Activated CD8-positive, alpha-beta memory T cell treated with anti-CD3 and anti-CD28 coated beads, Interleukin-2, amount 50 U/mL, for 4 hours (primary cell): ENCODE measurements at places on chromosomes 3 and 15.

DNA sequence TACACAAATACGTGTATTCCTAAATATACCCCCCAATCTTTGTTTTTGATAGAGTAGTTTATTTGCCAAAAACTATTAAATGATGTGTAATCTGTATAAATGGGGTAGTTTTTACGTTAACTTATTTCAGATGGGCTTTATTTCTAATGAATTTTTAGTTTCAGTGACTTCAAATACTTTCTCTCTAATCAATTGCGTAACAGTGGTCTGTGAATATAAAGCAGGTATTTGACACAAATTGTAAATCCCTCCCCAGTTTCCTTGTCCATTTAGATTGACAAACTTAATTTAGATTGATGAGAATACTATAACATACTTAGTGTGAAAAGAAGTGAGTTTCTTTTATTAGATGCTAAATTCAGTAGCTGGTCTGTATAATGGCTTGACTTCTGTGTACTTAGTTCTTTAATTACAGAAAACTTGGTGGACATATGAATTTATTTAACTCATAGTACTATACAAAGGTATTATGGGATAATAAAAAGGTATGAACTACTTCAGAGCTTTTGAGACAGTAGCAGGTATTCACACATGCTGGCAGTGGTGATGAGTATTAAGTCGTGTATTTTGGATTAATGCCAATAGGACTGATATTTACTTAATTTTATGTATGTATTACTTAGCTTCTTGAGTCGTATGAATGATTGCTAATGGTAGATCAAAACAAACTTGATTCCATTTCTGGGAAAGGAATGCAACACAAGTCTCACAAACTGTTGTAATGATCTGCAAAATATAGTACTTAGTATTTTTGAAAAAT, 81.6 kb downstream of the STT3B start:
- DNase-seq, result no peak

- DNase-seq, result no peak
These were observed 21.5 kb upstream of the KCNMB3 start for GRCh38 chr3:179272385-179272784.

DNA sequence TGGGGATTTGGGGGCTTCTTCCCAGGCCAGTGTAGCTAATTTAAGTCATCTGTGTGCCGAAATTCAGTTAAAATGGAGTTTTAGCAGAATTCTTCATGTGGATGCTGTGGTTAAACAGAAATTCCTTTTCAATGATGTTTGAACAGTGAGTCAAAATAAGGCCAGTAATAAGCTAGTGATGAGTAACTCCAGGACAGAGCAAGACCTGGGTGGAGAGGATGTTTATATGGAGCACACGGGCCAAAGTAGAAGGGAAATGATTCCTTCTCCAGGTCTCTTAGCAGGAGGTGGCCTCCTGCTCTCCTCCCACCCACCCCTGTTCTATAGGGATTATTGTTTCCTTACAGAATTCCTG, 31.9 kb upstream of the UACA start:
- DNase-seq, result no peak

- no peak for DNase-seq
These were observed 35.2 kb downstream of the ZIC4 start for GRCh38 chr3:147371140-147371539.

- DNase-seq, result no peak
These were observed 311.4 kb downstream of the PDCD6IP start for GRCh38 chr3:34109846-34110245.

GRCh38 chr3:64355401-64355807, 130.1 kb upstream of the PRICKLE2 start:
- DNase-seq, result no peak

DNA sequence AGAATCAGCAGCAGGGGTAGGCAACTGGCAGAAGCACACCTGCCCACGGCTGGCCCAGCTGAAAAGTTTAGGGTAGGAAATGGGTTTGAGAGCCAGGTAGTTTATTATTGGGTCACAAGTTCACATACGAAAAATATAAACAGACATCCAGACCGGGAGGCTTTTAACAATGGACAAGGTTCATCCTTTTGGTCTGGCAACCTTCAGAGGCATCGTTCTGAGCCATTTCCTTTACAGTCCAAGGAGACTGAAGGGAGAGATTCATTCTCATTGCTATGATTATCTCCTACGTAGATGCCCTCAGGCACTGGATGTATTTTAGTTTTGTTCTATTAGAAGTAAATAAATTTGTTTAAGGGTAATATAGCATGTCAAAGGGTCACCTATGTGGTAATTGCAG, 248.0 kb upstream of the THBS1 start:
- DNase-seq, result no peak

DNA sequence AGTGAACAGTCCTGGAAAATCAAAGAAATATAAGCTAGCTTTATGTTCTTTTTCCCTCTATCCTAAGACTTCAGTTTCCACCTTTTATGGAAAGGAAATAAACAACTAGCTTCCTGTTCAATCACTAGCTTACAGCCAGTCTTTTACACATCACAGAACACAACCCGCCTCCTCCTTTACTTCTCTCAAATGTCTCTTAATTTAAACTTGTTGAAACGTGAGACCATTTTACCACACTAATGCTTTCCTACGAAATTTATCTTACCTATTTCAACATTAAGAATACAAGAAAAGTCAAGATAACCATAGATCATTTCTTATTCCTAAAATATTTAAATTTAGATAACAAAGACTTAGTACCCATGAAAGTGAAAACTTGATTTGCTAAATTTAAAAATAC, 6.2 kb downstream of the PRTG start:
- DNase-seq, result no peak

- no peak for DNase-seq
These were observed 130.5 kb downstream of the FOXB1 start for GRCh38 chr15:60134609-60135008.

DNA sequence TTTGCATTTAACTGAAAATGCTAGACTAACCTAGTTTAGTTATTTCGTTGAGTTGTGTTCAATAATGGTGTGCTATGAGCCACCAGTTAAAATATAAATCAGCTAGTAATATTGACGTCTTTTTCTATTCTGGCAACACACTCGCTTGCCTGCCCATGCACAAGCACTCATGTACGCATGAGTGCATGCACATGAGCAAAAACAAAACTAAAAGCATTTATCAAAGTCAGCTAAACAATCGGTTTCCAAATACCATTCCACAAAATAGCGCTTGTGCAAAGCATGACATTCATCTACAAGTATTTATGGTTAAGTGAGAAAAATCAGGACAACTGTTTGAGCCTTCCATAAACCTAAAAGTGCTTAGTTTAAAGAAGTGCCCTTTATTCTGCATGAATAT, 13.1 kb upstream of the SAMMSON start:
- DNase-seq, result no peak

GRCh38 chr3:183151086-183151485, 11.4 kb downstream of the LAMP3 start:
- DNase-seq, result no peak

DNA sequence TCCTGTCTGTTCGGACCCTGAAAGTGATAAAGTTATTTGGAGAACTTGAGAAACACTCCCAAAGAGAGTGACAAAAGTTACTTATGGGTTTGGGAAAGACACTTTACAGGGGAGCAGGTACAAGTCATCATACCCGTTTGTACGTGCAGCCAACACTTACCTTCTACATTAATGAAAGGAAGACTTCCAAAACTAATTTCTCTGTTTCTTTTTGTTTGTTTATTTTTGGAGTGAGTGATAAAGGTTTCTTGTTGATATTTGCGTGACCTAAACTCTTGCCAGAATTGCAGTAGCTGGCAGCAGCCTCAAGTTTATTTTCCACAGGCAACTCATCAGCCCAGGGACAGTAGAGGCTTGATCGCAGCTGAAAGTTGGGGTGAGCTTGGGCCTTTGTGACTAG, 8.4 kb downstream of the ABHD2 start:
- DNase-seq, result no peak

GRCh38 chr15:39589815-39590644, 9.2 kb downstream of the THBS1 start:
- no peak for DNase-seq

DNA sequence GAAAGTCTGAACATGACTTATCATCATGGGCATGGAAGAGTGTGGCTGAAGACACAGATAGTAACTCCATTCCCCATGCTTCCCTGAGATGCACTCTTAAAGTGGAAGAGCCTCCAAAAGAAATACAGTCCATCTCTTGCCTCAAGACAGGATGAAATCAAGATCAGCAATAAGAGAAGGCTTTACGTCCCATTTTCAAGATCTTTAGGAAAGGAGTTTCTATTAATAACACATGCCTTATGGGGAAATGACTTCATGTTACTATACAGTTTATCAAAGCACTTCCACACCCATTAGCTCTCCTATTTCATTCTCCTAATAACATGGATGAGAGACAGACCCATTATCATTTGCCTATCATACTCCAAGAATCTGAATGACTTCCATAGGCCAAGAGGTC, 6.1 kb upstream of the KBTBD12 start:
- DNase-seq, result no peak

DNA sequence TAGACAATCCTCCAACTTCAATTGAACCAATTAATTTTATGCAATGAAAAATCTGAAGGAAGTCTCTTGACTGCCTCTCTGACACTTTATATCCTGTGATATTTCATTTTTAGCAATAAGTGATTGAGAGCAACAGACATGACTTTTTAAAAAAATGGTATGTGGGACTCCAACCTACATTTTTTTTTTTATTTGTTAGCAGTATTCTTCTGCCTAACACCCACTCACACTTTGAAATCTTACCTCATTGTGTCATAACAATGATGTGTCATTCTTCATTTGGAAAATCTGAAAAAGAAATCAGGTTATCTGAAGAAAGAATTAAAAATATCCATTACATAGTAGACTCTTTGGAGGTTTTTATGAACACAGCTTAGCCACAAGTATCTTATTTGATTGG, 541.3 kb upstream of the KCNMB2 start:
- DNase-seq, result no peak

GRCh38 chr3:53551324-53551723, 56.9 kb downstream of the CACNA1D start:
- DNase-seq, result no peak

DNA sequence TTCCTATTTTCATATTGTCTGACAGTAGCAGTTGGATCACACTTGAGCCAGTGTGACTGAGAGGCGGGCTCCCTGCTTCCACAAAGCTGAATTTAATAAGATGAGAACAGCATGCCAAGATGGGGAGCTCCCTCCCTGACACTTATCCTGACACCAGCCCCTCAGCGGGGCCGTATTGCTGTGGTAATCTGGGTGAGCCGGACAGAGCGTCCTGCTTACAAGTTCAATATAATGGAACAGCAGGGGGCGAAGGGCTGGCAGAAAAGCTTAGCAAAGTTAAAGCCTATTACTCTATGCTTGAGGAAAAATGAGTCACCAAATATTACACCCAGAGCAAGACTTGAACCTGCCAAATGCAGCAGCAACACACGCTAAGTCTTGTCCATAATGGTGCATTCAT, 163.8 kb upstream of the CMC1 start:
- DNase-seq, result no peak

- DNase-seq, result no peak
These were observed 1166.1 kb upstream of the GBE1 start for GRCh38 chr3:82927309-82928253.

DNA sequence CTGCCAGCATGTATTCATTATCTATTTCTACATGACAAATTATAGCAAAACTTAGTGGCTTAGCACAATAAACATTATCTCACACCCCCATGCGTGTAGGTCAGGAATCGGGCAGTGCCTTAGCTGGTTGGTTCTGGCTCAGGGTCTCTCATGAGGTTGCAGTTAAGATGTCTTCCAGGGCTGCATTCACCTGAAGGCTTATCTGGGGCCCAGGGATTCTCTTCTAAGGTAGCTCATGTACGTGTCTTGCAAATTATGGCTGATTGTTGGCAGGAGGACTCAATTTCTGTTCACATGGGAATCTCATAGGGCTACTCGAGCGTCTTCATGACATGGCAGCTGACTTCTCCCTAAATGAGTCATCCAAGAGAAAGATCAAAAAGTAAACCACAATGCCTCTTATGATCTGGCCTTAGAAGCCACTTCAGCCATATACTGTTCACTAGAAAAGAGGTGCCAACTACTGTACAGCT, 42.9 kb upstream of the TSC22D2 start:
- no peak for DNase-seq

DNA sequence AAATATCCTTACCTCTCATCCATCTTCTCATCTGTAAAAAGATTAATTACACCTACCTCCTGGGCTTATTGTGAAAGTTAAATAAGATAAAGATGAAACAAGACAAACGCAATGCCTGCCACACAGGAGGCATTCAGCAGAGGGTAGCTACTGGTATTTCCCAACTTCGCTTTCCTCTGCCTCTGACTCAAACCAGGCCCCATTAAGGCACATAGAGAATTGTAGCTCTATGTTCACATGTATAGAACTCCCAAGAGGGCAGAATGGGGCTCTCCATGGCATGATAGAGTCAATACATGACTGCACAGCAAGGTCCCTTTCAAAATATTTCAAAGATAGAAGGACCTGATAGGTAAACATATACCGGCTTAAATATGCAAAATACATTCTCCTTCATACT, 1.4 kb downstream of the LYSMD2 start:
- DNase-seq, result no peak

- DNase-seq, result no peak
These were observed 45.1 kb upstream of the C15orf39 start for GRCh38 chr15:75156326-75157215.

DNA sequence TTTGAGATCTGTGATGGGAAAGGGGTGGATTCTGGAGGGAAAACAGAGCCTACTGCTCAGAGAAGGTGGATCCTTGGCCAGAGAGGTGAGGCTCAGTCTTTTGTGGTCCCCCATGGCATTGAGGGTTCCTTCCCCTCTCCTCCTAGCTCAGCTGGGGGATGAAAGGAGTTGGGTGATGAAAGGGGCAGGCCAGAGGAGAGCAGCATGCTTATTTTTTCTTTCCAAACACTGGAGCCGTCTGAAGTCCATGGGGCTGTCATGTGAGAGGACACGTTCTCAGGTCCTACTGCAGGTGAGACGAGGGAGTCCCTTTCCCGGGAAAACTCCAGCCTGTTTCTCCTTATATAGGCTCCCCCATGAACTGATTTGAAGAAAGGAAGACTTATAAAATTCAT, 71.4 kb downstream of the SCN5A start:
- DNase-seq, result no peak

GRCh38 chr3:127370906-127371305, 83.1 kb upstream of the PRR20G start:
- no peak for DNase-seq

DNA sequence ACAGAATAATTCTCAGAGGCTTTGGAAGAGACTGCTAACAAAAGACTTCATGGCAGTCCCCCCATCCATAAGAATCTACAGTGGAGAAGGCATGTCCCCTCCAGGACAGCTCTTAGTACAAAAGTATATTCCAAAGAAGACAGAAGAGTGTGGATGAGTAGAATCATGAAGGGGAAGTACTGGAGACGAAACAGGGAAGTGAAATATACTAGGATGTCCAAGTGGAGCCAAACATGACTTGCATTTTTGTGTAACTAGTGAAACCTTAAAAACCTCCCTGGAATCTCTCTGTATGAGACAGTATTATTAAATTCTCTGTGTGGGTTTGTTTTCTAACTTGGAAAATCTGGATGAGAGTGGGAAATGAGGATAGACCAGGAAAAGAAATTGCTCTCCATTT, 312.4 kb downstream of the RSL24D1 start:
- DNase-seq, result no peak
